Renal pelvis (tissue), 12 donors: ENCODE measurements at places on chromosomes 5 and 9.
A peak's percentile ranks its signal among the peaks of the same experiment; 100 is the strongest.

DNA sequence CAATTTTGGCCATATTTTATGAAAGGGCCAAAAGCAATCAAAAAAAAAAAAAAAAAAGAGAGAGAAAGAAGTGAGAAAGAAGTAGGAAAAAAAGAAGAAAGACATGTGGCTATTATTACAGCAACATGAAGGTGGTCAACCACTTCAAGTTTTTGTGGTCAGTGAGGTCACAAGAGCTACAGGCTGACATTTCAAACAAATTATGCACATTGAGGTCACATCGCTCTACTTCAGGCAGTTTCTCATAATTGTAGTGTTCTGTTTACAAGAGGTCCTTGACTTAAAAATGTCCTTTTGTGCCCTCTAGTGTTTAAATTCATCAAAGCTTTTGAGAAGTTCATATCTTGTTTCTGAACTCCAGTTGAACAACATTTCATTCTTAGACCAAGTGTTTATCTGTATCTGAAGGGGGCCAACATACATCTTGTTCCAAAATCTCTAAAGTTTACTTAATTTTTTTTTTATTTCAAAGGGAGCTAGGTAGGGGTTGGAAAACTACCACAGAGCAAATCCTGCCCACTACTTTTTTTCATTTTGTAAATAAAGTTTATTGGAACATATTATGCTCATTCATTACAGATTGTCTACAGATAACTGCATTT is 513.1 kb downstream of the PDE4D start:
- peak; percentile 70 for DNase-seq

GRCh38 chr9:119522381-119522780 is 153.1 kb upstream of the BRINP1 start:
- DNase-seq: no peak

DNA sequence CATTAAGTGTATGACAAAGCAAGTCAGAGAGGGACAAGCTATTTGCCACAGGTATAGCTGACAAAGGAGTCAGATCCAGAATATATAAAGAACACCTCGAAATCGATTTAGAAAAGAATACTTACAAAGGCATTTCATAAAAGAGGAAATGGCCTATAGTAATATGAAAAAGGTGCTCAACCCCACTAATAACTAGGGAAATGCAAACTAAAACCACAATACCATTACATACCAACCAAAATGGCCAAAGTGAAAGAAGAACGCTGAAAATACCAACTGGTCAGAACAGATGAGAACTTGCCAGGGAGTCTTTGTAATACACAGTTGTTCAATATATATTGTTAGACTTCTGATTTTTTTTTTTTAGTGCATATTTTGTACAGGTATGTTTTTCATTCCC is 152.9 kb downstream of the CDC42SE2 start:
- DNase-seq: no peak

DNA sequence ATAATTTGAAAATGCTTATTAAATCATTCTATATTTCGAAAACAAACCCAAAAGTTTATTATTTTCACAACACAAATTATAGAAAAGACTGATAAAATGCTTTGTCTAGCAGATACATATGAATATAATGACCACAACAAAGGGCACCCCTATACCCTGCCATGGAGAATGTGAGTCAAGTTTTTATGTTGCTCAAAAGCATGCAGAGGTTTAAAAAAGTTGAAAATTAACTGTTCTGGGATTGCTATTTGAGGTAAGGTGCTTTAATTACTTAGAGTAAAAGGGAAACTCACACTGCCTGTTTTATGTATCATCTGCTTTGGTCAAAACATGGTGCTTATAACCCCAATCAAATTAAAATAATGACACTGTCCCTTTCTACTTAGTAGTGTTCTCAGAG is 41.0 kb downstream of the MLANA start:
- no peak for DNase-seq

GRCh38 chr9:72557549-72557948 is 36.1 kb downstream of the TMC1 start:
- DNase-seq: no peak

DNA sequence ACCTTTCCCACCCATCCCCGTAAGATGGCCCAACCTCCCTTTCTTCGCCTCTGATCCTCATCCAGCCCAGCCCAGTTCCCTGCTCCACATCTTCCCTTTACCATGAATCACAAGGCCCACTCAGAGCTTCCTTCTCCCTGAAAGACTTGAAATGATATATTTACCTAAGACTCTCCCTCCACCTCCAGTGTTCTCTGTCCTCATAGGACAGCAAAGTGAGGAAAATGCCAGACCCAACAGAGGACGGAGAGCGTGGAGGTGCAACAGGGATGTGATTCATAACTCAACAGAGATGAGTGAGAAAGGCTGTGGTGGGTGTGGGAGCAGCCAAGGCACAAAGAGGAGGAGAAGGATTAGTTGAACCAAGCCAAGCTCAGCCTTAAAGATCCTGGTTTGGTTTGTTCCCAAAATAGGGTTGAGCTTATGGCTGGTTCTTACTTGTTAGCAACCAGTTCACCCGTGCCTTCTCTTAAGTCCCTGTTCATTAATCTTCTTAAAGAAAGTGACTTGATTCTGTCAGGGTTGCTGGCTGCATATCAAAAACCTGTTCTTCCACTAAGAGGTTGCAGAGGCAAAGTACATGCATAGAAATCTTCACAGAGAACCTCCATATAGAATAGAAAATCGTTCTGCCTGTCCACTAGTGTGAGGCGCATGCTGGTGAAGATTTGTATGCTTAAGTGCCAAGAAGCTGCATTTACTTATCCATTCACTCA is 183.2 kb downstream of the ACTL7B start:
- no peak for DNase-seq

DNA sequence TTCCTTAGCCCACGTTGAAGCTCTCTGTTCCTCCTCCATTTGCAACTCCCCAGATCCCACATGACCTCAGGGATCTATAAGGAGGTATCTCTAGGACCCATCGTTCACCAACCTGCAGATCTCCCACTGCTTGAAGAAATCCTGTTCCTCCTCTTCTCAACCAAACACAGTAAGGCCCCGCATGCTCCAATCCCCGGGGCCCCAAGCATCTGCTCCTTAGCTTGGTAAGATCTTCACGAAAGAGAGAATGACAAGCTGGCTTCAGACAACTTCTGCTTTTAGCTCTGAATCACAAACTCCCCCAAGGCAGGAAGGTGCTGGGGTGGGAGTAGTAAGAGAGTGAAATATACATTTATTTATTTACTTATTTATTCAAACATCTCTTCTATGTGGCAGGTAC is 33.0 kb upstream of the ARHGAP26 start:
- no peak for DNase-seq

GRCh38 chr5:91928754-91929521 is 545.8 kb upstream of the ARRDC3 start:
- peak; percentile 8 for DNase-seq

GRCh38 chr5:55022450-55022849 is 1.6 kb upstream of the GZMK start:
- no peak for DNase-seq

DNA sequence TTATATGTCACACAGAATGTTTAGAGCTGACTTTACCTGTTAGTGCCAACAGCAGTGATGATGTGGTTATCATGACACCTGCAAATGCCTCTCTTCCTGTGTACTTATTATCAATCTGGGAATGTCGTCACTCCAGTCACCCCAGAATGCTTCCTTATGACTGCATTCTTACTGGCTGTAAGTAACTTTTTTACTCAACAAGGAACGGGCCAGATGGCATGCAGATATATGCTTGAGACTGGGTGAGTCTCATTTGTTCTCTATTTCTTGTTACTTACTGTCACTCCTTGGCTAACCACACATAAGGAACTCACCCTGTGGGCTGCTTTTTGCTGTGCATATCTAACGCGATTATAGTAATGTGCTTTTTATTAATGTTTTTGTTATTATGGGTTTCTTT is 385.5 kb upstream of the MEF2C start:
- no peak for DNase-seq

DNA sequence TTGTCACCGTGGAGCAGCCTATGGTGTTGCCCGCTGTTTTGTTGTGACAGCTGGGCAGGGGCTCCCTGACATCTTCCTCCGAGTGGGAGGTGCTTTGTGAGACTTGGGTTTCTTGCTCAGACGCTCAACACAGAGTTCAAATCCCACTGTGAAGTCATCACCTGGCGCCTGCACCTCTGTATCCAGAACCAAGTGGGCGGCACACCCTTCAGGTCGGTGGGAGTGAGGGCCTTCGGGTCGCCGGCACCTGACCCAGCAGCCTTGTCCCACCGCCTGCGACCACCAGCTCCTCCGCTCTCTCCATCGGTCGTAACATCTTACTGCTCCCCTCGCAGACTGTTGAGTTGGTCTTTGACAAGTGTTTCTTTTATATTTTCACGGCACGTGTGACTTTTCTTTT is 37.6 kb upstream of the EXOC3 start:
- no peak for DNase-seq

DNA sequence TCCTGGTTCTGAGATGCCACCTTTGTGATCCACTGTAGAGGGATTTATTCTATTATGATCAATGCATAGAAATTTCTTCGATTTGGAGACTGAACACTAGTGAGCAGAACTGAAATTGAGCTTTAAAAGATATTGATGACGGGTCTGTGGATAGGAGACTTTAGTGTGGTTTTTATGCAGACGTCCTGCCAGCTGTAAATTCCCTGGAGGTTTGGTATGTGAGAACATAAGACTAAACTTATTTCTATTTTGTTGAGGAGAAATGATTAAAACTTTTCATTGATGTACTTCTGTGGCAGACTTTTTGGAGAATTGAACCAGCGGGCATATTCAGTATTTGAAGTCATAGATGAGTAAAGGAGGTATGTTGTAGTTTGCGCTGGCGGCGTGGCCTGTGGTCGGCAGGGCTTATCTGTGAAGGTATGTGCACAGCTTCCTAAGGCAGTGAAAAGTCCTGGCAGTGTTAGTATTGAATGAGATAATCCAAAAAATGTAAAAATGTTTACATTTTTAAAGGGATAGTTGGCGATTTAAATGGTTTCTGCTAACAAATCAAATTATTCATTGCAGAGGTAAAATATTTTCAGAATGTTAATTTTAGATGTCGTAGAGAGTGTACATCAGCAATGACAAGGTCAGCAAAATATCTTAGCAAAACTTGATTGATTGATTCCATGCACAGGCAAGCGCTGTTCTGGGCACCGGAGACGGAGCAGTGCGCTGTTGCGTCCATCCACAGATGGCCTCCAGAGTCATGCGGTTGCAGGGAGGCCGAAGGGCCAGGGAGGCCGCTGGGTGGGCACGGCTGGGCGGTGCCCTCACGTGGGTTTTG is 20.4 kb downstream of the TENT4A start:
- DNase-seq: no peak

GRCh38 chr5:83343299-83343698 is 128.2 kb upstream of the VCAN start:
- DNase-seq: peak; percentile 45

GRCh38 chr9:96317335-96317980 is 15.5 kb upstream of the HSD17B3 start:
- peak; percentile 58 for DNase-seq

- no peak for DNase-seq
Observed at GRCh38 chr5:73793911-73794310, 167.9 kb downstream of the ARHGEF28 start.

DNA sequence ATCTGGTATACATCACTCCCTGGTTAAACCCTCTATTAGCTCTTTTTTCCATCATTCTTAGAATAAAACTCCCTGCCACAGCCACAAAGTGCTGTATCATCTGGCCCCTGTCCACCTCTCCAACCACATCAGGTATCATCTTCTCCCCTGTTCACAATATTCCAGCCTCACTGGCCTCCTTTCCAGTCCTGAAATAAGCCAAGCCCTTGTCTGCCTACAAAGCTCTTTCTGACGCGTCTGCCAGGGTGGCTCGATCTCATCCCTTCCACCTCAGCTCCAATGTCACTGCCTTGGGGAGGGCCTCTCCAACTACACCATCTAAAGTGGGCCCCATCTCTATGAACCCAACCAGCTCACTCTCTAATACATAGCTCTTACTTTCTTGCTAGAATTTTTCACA is 21.5 kb downstream of the CDK5RAP2 start:
- no peak for DNase-seq

DNA sequence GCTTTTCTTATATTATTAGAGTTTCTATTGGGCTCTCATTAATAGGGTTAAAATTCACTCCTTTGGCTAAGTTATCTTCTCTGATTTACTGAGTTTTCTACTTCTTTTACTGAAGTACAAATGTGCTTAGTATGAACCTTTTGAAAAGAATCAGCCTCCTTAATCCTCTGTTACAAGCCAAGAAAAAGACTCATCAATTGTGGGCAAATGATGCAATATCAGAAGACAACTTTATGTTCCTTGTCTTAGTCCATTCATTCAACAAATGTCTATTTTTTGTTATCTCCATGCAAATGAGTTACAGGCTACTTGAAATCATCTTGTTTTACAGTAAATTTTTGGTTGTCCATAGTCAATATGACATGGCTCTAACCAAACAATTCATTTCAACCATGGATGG is 40.3 kb downstream of the SNCAIP start:
- DNase-seq: no peak

DNA sequence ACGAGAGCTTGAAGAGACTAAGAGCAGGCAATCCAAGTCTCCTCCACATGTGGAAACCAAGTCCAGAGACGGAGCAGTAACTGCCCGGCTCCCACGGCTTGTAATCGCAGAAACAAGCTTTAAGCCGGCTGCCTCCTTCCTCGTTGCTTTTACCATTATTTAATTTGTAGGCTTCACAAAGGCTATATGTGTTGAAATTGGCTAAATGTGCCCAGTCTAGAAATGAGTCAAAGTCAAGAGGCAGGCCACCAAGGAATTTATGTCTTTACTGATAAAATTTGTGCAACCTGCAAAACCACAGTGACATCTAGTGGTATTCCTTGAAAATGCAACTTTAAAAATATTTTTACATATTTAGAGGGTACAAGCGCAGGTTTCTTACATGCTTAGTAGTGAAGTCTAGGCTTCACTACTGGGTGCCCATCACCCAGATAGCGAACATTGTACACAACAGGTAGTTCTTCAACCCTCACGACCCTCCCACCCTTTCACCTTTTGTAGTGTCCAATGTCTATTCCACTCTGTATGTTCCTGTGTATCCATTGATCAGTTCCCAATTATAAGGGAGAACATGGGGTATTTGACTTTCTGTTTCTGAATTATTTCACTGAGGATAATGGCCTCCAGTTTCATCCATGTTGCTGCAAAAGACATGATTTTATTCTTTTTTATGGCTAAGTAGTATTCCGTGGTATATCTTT is 33.5 kb upstream of the EBF1 start:
- peak; percentile 49 for DNase-seq

DNA sequence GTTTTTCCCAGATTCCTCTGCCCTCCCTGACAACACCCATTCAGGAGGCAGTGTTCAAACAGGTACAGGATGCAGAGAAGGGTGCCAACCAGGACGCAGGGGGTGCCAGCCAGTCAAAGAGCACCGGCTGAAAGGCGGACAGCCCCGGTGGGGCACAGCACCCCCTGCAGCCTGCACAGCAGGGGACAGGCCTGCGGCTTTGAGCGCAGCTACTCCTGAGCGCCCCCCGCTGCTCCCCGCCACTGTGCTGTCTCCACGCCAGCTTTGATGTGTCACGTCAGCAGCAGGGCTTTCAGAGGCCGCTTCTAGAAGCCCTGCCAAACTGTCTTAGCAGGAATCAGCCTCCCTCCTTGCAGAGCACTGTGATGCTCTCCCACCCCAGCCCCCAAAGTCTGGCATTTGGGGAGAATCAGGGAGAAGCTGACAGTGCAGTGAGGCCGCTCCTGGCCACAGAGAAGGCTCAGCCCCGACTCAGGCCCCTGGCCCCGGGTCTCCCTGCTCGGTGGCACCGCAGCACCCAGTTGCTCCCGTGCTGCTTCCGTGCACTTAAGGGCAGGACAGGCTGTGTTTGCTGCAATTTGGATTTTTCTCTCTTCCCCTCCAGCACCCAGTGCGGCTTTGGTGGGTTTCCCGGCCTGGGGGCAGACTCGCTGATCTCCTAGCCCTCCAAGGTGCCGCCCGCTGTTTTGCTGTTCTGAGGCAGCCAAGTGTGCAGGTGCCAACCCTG is 20.3 kb downstream of the AK8 start:
- no peak for DNase-seq
